ENCODE measurements at places on chromosomes 1 and 21.

DNA sequence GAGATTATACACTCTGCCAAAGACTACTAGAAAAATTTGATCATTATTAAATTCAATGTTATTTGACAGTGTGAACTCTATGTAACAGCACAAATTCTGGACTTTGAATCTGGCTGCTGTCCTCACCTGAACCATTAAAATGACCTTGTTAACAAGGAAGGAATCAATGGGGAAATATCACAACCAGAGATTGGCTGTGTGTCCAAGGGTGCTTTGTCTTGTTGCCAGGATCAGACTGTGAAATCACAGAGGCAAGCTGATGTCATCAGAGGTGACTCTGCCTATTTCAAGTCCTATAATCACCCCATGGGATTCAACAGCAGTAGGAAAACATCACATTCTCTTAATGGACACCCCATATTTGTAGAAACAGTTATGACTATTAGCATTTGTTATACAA is 46.8 kb downstream of the ADAMTS5 start:
- DNase-seq = no peak

GRCh38 chr1:211158866-211159265 is 24.9 kb upstream of the KCNH1 start:
- no peak for DNase-seq

DNA sequence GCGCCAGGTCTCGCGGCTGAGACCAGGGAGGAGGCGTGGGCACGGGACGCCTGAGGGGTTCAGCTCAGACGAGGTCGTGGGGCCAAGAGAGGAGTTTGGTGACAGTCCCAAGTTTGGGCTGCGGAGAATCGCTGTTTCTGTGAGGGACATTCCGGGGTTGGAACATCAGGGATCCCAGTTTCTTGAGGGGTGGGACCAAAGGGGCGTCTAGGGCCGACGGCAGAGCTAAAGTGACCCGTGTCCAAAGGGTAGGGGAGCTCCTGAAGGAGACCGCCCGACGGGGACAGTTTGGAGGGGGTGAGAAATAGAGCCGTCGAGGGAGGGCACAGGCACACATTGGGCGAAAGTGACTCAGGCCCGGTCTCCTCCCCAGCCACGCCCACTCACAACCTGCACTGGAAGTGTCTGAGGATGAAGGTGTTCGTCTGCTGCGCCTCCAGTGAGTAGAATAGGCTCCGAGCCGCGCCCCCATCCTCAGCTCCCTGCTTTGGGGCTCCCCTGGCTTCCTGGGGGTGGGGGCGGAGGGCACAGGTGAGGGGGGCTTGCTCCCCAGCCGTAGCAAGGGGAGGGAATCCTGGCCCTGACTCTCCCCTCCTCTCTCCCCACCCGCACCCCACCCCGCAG is 7.0 kb downstream of the EFNA3 start:
- DNase-seq = peak; percentile 36

GRCh38 chr1:211267204-211267857 is 8.2 kb downstream of the RCOR3 start:
- no peak for DNase-seq

GRCh38 chr1:184867866-184868689 is 106.2 kb downstream of the NIBAN1 start:
- DNase-seq = no peak

- DNase-seq = peak; percentile 48
Measured at GRCh38 chr1:100265562-100265930, 470 bp upstream of the RTCA start.

- no peak for DNase-seq
Measured at GRCh38 chr1:116827607-116828105, 73.4 kb downstream of the CD2 start.

GRCh38 chr1:176605176-176605575 is 142.2 kb downstream of the PAPPA2 start:
- no peak for DNase-seq

GRCh38 chr1:17423781-17424245 is 15.7 kb downstream of the RCC2 start:
- DNase-seq = peak; percentile 77

- no peak for DNase-seq
Measured at GRCh38 chr1:176785791-176786190, 322.8 kb downstream of the PAPPA2 start.

DNA sequence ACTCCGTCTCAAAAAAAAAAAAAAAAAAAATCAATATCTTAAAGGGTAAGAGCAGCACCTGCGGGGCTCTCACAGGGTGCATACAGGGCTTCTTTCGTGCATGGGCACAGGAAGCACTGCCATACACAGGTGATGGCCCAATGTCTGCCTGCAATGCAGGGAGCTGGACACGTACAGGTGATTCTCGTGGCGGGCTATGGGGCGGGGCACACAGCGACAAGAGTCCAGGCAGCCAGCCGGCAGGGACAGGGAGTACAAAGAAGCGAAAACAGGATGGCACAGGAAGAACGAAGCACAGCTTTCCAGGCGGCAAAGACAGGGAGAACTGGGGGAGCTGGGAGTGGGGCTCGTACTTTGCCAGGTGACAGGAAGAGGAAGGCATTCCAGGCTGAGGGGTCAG is 1.6 kb downstream of the KIF17 start:
- DNase-seq = no peak

GRCh38 chr21:27292783-27293182 is 325.9 kb upstream of the ADAMTS5 start:
- no peak for DNase-seq

DNA sequence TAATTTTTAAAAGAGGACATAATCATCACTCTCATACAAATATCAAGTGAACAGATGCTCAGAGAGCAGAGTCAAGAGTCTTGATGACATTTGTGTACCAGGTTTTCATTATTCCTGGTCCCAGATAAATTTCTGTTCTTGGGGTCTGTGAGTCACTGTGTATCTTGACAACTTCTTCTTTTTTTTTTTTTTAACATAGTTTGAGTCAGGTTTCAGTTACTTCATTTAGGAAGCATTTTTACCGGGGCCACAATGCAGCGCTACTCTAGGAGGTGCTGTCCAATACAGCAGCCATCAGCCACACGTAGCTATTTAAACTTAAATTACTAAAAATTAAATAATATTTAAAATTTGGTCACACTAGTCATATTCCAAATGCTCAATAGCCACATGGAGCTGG is 188.1 kb upstream of the SAMSN1 start:
- no peak for DNase-seq

- no peak for DNase-seq
Measured at GRCh38 chr1:18817795-18818435, 41.5 kb downstream of the TAS1R2 start.

GRCh38 chr1:181089017-181089675 is 646 bp downstream of the IER5 start:
- DNase-seq = no peak

DNA sequence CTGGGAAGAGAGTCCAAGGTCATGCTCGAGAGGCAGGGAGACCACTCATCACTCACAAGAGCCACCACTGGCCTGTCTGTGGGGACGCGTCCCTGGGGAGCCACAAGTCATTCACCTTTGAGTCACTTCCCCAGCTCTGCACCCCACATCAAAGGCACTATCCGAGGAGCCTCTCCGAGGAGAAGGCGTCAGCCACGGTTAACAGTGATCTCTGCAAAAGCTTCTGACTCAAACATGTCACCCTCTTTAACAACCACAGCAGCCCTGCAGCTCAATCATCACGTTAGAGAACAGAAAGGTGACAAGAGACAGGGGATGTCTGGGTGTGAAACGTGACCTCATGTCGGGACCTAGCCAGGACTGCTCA is 9.0 kb downstream of the LRRC47 start:
- no peak for DNase-seq

GRCh38 chr1:88608139-88608943 is 75.7 kb upstream of the PKN2 start:
- peak; percentile 54 for DNase-seq

GRCh38 chr1:238710697-238711096 is 675.7 kb upstream of the CHRM3 start:
- peak; percentile 22 for DNase-seq

DNA sequence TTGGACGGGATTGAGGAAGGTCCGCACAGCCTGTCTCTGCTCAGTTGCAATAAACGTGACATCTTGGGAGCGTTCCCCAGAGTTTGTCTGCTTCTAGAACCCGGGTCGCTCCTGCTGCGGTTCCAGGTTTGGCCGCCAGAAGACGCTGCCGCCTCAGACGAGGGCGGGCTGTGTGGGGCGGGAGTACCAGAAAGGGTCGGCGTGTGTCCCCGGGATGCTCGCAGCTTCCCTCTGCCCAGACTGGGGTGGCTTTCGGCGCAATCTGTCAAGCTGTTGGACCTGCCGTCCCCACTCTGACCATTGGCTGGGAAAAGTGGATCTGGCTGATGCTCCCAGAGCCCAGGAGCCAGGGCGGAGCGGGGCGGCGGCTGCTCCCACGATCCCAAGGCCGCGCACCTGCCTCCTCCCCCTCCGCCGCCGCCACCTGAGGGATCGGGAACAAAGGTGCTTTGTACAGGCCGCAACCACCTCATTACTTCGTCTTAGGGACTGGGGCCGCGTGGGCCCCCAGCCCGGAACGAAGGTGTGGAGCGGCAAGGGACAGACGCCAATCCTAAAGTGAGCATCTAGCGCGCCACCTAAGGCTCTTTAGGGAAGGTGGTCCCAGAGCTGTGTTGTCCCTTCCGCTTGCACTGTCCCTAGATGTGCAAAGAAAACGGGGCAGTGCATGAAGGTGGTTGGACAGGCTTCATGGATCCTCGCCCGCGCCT is 683 bp upstream of the EFNA4 start:
- DNase-seq = peak; percentile 40

All from fibroblast of pulmonary artery (primary cell).